ENCODE measurements at places on chromosomes 16 and 17.

DNA sequence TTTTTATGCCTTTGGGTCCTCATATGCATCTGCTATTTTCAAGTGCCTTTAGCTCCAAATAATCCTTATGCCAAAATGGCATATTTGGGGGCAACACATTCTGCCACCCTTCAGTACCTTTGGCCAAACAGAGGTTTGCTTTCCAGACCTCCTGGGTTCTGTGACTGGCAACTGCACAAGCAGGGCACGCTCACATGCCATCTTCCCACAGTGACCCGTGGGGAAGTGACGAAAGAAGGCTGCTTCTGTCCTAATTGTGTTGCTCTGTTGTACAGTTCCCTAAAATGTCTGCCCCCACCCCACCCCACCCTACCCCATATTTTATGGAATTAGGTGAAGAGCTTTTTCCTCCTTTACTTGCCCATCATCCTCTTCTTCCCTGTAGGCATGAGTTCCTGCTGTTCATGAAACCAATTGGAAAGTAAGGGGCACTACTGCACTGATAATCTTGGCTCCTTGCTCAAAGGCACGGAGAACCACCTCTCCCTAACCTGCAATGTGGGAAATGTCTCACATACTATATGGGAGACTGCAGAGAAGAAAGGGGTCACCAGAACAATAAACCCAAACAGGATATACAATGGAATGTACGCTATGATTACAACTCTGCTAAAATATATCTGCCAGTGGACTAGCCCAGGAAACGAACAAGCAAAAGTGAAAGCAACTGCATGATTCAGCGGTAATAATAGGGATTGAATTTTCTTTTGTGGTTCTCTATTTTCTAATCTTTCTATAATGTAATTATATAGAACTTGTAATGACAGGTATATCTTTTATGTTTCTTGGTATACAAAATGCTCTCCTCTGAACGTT lies 3.3 kb upstream of the SLFN12L start:
- no peak for DNase-seq

DNA sequence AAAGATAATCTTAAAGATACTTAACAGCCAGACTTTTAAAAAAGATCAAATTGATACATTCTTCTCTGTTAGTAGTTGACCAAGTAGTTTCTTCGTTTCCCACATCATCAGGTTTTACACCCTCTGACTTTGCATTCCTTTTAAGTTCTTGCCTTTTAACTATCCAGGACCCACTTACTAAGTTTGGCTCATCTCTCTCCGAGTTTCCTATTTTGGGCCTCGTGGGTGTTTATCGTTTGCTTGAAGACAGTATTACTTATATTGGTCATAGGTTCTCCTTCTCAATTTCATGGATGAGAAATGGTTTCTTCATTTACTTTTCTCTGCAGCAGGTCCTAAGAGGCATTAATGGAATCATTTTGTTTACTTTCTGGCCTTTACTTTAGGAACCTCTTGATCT lies 43.2 kb downstream of the RPA1 start:
- DNase-seq: no peak

DNA sequence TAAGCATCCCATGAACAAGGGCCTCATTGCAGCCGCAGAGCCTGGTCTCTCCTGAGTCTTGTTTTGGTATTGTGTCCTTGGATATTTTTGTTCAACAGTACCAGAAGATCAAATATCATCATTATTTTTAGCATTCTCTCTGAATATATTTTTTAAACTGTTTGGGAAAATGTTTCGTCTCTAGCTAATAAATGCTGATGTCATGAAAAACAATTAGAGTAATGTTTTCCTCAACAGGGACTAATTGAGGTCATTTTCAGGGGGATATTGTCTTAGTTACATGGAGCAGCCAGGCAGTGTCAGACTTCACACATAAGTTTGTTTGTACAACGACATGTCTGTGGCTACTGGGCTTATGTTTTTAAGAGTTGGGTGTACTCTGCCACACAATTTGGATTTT lies 805.3 kb upstream of the SOX9 start:
- DNase-seq: no peak

DNA sequence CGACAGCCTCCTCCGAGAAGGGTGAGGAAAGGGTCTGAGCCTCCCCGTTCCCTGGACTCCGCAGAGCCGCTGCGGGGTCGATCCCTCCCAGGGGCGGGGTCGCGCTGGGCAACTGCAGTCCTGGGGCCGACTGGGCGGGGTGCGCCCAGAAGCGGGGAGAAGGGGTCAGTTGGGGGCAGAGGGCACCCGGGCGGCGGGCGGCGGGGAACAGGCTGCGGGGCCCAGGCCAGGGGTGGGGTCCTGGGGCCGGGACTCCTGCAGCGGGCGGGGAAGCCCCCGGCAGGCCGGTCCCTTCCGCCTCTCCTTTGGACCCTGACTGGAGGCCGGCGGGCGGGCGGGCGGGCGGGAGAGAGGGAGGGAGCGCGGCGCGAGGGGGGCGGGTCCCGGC lies 352 bp downstream of the GGNBP2 start:
- DNase-seq: no peak

GRCh38 chr16:51820176-51820575 lies 669.1 kb upstream of the SALL1 start:
- no peak for DNase-seq

DNA sequence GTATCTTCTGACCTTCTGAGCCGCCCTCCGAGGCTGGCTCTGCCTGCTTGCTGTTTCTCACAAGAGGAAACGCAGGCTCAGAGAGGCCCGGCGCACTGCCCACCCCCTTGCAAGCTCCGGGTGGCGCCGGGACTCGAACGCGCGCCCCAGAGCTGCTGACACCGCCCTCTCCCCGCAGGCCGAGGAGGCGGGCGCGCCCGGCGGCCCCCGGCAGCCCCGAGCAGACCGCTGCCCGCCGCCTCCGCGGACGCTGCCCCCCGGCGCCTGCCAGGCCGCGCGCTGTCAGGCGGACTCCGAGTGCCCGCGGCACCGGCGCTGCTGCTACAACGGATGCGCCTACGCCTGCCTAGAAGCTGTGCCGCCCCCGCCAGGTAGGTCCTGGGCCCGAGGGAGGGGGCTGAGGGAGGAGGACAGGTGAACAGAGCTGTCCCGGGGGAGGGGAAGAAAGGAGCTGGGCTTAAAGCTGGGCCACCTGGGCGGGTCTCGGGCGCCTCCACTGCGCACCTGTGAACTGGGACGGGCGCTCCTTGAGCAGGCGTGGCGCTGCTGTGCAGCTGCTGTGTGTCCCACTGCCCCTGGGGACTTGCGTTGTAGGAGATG lies 18.2 kb downstream of the WFDC1 start:
- no peak for DNase-seq
